ENCODE measurements at places on chromosomes 13 and 19.

GRCh38 chr19:47456721-47457474 is 14.8 kb downstream of the SLC8A2 start:
- no peak for DNase-seq

GRCh38 chr13:110411688-110412059 is 104.6 kb downstream of the COL4A2 start:
- no peak for DNase-seq

GRCh38 chr13:109376936-109377335 is 409.4 kb downstream of the IRS2 start:
- no peak for DNase-seq

GRCh38 chr19:17706750-17707181 is 12.5 kb upstream of the MAP1S start:
- DNase-seq, result no peak

DNA sequence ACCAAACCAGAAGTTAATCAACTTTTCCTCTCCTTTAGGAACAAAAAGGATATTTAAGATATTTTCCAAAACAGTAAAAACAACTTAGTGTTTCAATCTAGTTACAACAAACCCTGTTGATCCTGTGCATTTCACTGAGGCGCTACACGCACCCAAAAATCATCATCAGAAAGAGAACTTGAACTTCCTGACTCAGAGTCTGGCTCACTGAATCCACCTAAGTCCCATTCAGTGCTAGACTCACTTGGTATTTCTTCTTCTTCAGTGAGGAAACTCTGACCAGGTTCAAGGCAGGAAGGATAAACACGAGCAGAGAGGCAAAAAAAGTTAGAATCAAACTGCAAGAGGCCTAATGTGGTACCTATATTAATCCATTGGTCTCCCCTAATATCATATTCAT is 2.2 kb downstream of the KBTBD6 start:
- no peak for DNase-seq

DNA sequence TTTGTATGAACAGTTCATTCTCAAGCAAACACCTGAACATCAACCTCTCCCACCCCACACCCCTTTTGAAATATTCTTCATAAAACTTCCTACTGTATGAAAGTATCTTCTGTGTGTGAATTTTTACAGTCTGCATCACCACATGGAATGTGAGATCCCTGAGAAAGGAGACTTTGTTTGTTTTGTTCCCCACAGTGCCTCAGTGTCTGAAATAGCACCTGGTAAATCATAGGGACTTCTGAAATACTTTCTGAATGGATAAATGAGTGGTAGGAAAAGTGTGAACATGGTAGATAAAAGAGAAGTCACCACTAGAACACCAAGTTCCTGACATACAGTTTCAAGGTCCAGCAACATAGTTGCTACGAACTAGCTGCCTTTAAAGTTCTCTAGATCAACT is 1071.2 kb downstream of the EFNB2 start:
- no peak for DNase-seq

DNA sequence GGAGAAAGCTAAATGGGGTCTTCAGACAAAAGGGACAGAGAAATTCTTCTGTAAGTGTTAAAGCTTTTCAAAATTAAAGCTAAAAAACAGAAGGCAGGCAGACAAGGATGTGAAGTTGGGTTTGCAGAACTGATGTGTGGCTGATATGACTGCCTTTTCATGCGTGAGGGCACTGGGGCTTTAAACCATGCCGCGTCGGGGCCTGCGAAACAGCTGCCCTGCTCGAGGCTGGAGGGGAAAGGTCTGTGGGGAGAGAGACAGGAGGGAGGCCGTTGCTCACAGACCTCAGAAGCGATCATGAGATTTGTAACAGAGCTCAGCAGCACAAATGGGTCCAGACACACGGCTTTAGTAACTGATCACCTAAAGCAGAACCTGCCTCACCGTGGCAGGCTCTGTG is 23.5 kb downstream of the CAPS start:
- no peak for DNase-seq

GRCh38 chr13:98909016-98909415 is 68.8 kb downstream of the DOCK9 start:
- DNase-seq, result no peak

GRCh38 chr13:60514891-60515290 is 117.9 kb downstream of the TDRD3 start:
- DNase-seq, result no peak

GRCh38 chr13:113094410-113094800 is 11.2 kb upstream of the F7 start:
- DNase-seq, result no peak

DNA sequence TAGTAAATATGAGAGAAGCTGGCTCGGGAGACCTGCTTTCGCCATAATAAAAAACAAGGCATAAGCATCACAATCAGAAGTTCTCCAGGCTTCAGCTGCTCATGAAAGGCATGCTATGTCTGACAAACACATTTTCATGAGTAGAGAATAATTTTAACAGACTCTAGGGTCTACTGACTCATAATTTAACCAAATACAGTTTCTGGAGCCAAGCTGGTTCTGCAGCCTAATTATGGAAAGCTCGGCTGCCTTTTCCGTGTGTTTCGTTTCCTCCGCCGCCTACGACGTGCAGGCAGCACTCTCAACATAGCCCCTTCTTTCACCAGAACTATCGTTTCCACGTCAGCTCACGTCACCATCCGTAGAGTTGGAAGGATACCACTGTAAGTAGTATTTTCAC is 5.7 kb downstream of the MCF2L start:
- DNase-seq, result no peak

GRCh38 chr19:18488403-18488723 is 33.5 kb downstream of the ELL start:
- no peak for DNase-seq

- no peak for DNase-seq
Measured at GRCh38 chr19:55693336-55693974, 18.4 kb downstream of the EPN1 start.

- DNase-seq, result no peak
Measured at GRCh38 chr13:103898481-103898880, 832.3 kb upstream of the SLC10A2 start.

- DNase-seq, result no peak
Measured at GRCh38 chr13:24887759-24888158, 123.8 kb downstream of the RNF17 start.

DNA sequence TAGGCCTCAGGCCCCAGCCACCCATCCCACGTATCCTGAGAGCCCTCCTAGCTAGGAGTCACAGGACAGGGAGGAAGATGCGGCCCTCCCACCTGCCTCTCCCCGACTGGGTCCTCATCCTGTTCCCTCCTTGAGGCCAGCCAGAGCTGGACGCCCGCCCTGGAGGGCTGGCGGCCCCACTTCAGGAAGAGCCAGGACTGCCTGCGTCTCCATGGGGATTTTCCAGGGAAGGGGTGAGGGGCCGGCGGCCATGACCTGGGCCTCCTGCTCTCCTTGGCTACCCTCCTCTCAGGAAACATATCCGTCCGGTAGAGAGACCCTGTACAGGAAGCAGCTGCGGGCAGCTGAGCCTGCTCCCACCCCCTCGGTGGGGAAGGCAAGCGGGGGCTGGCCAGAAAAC is 11.3 kb upstream of the PRKD2 start:
- no peak for DNase-seq

Data from stimulated activated CD4-positive, alpha-beta T cell treated with anti-CD3 and anti-CD28 coated beads, Interleukin-15, amount 100 ng/mL, for 48 hours (primary cell).